WTC11 (cell line): ENCODE measurements at places on chromosomes 4 and X. TPM values are rescaled to one million over a fixed set of nuclear protein-coding genes. Genes with fewer than 3 reads are reported as not detected.

SCD5 gene
- total RNA-seq: 4.6 to 6.3 TPM (median 4.9 TPM) in 3 replicates

DNA sequence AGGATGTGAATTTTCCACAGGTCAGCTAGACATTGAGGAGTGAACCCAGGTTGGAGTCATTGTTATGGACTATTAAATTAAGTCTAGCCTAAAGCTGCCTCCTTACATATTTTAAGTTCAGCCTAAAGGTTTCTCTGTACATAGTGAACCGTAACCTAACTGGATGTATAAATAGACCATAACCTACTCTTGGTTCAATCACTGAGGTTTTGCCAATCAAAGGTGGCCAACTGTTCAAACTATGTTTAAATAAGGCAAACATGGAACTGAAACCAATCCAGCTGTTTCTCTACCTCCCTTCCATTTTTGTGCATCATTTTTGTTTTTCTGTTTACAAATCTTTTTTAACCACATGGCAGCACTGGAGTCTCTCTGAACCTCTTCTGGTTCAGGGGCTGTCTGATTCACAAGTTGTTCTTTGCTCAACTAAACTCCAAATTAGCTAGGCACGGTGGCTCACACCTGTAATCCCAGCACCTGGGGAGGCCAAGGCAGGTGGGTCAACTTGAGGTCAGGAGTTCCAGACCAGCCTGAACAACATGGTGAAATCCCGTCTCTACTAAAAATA is 43.9 kb upstream of the SFRP2 start:
- DNase-seq: no peak

GRCh38 chrX:150365051-150365989 is 2.2 kb downstream of the MAMLD1 start:
- DNase-seq: peak; percentile 77

- no peak for DNase-seq
Observed at GRCh38 chr4:102552781-102553180, 51.6 kb downstream of the NFKB1 start.

- DNase-seq: no peak
Observed at GRCh38 chrX:15206306-15206705, 63.6 kb downstream of the ASB9 start.

GRCh38 chr4:168654104-168654847 is 157.4 kb downstream of the PALLD start:
- DNase-seq: peak; percentile 22

- DNase-seq: no peak
Observed at GRCh38 chrX:1941321-1941720, 326.5 kb downstream of the ASMT start.

DNA sequence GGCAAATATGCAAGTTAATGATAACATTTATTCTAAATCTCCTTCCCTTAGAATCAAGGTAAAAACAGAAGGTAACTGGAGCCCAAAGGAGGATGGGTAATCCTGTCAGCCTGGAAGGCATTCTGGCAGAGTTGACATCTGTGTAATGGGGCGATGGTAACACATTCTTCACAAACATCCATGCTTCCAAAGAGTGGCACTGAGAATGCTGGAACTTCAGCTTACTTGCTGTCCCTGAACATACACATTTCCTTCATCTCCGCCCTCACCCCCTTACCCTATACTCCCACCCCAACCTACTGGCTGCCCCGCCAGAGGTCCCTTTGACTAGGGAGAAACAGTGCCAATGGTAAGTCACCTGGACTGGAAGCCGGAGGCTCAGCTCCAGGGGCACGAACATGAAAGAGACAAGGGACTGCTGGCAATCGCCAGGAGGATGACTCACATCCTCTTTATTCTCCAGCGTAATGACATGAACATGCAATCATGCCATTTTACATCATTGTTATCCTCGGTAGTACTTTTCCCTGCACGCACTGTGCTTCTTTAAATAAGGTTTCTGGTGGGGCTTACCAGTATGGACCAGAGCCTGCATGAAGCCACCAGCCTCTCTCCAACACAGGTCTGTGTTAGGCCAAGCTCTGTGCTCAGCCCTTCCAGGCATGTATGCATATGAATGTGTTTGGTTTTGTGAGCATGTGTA is 694.2 kb upstream of the TENM3 start:
- no peak for DNase-seq
